Ovary (tissue), 10 donors: ENCODE measurements at places on chromosomes 3 and 15.

DNA sequence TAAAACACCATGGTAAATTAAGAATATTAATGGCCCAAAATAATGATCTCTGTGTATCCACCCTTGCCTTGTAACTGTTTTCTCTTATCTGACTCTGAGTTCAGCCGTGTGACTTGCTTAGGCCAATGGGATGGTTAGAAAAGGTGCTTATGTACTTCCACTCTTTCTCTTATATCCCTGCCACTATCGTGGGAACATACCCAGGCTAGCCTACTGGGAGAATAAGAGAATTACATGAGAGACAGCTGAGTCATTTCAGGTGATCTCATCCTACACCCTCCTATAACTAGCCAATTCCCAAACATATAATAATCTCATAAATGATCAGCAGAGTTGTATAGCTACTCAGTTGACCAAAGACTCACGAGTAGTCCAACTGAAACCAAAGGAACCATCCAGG, 98.3 kb upstream of the ABI3BP start:
- no peak for DNase-seq

DNA sequence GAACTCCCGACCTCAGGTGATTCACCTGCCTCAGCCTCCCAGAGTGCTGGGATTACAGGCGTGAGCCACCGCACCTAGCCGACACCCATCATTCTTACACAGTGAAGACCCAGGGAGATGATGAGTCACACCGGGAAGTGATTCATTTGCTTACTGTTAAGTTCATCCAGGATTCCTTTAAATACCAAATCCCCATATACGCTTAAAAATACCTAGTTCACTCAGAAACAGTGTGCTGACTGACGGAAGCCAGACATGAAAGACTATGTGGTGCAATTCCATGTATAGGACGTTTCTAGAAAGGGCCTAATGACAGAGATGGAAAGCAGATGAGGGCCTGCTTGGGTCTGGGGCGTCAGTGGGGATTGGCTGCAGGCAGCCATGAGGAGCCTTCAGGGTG, 75.2 kb downstream of the APBA2 start:
- DNase-seq: no peak

- peak; percentile 49 for DNase-seq
Measured at GRCh38 chr3:15527031-15527459, 5.5 kb upstream of the COLQ start.

DNA sequence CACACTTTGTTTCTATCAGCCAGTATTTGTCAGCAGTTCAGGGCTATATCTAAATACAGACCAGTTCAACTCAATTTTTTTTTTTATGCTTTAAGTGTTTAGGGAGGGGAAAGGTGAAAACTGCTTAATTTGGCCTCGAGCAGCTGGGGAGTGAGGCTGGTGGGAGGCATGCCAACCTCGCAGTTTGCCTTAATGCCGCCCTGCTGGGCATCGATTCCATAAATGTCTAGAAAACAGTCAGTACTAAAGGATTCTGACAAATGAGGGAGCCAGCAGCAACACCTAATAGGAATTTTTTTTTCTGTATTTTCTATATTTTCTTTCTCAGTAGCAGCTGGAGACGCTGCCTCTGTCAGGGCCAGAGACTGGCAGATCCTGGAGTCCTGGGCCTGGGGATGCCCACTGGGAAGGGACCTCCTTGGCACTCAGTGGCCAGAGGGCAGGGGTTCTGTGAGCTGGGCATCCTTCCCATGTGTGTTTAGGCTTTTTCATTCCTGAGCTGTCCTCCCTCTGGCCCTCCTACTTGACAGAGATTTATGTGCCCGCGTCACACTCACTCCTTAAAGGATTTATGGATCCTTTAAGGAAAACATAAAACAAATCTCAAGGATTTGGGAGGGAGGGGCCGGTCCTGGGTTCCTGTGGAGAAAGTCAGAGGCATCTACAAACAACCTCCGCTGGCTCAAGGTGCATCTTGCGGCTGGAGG, 117.8 kb downstream of the WNT5A start:
- DNase-seq: no peak

DNA sequence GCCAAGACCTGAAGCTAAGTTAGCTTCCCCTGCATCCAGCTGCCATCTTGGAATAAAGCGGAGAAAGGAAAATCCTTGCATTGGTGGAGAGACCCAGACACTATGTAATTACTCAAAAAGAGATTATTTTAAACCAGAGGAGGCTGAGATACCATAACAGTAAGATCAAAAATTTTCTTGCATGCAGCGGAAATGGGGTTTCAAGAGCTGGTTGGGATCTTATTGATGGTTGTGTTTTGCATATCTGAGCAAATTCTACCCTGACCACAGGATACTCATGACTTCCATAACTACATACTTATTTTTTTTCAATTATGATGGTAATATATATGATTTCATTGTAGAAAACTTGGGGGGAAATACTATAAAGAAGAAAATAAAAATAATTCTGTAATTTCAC, 17.5 kb downstream of the TMEM158 start:
- no peak for DNase-seq

DNA sequence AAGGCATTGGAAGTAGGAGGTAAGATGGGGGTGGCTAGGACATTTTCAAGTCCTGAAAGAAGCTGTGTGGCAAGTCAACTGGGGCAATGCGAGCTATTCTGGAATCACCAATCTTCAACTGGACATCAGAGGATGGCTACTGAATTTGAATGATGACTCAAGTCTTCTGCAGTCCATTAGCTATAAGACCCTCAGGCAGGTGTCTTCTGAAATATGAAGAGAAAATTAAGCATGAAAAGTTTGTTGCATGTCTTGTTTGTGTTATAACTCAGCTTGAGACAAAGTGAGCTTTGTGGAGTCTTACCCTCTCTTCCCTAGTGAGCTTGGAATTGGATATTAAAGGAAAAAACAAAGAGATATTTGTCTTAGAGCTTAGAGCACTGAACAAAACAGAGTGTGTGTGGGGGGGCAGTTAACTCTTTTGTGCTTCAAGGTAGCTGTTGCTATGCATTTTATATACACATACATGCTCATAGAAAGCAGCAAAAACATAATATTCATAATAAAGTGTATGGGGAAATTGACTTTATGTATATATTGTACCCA, 979.1 kb downstream of the MCTP2 start:
- DNase-seq: no peak

DNA sequence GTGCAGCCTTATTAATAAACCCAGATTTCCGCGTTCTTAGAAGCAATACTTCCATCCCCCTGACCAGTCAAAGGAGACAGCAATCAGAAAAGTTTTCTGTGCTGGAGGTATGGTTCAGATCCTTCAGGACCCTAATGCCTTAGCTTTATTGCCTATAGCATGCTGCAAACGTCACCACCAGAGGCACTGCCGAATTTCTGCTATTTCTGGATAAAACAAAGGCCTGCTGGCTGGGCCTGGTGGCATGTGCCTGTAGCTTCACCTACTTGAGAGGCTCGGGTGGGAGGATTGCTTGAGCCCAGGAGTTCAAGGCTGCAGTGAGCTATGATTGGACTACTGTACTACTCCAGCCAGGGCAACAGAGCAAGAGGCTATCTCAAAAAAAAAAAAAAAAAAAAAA, 407.2 kb downstream of the FOXP1 start:
- DNase-seq: no peak

DNA sequence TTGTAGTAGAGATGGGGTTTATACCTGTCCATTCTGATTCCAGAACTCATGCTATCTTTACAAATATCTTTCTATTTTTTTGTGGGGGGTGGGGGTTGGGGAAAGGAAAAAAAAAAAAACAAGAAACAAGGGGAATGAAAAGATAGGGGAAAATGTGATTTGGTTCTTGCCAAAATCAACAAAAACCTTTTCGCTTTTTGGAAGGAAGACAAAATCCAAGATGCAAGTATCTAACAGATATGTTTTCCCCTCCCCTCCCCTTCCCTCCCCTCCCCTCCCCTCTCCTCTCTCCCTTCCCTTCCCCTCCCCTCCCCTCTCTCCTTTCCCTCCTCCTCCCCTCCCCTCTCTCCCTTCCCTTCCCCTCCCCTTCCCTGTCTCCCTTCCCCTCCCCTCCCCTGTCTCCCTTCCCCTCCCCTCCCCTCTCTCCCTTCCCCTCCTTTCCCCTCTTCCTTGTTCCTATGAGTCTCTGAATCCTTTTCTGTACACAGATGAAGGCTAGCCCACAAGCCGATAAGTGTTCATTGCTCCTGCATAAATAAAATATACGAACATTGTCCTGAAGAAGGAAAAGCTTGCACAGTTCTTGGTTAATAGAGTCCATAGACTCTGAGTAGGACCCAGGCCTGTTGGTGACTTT, 551.9 kb downstream of the EDEM1 start:
- no peak for DNase-seq

- DNase-seq: peak; percentile 18
Measured at GRCh38 chr3:52535411-52536111, 844 bp upstream of the UQCC5 start.

DNA sequence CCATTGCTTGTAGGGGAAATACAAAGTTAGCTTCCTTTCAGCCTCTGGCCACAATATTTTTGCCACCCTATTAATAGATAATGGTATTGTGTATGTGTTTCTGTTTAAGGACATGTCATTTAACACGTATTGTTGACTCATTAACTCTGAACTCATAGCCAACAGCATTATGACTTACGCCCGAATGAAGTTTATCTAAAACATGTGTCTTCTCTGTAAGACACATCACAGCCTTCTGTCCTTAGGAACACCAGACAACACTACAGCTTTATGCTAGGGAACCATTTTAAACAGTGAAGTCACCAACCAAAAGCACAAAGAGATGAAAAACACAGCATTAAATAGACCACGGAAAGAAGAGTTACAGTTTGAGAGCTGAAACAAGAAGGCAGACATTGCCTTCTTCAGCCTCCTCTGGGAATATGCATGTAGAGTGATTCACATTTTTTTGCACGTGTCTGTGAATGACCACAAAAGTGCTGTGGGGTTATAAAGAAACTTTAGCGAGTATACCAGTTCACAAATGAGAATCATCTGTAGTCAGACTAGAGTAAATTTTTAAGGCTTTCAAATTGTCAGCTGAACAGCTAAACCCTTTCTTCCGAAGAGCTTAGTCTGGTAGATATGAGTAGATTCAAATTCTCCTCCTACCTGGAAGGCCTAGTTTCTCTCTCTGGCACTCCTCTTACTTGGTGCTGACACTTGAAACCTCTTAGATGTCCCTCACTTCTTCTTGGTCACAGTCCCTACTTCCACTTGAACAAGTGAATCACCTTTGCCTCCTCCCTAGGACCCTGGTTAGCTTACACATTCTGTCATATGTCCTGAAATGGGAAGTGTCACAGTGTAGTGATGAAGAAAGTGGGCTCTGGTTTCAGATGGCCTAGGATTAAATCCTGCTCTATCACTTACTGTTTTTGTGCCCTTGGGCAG, 32.2 kb downstream of the MCTP2 start:
- DNase-seq: no peak
